ENCODE measurements at places on chromosomes 7 and 10. TPM values are rescaled to one million over a fixed set of nuclear protein-coding genes. Genes with fewer than 3 reads are reported as not detected.

Gene PNLIP
- not detected for total RNA-seq

Gene CDHR1
- not detected for total RNA-seq

Gene STRIP2
- total RNA-seq, result 0.94 TPM

Gene GRB10
- 24.0 TPM for total RNA-seq

Gene HYAL4
- total RNA-seq, result not detected

Gene LIPJ
- 3.4 TPM for total RNA-seq

Gene OR13A1
- not detected for total RNA-seq

Gene ELN
- 65.7 TPM for total RNA-seq

Gene WNT8B
- total RNA-seq, result not detected

Gene GFRA1
- total RNA-seq, result 4.4 TPM

Gene FAM180A
- total RNA-seq, result 3.0 TPM

Gene PARD3
- 54.8 TPM for total RNA-seq

Gene MYH16
- total RNA-seq, result not detected

Gene ERLIN1
- total RNA-seq, result 23.5 TPM

Gene ZNF425
- 3.3 TPM for total RNA-seq

Gene EFCAB10
- not detected for total RNA-seq
